ENCODE measurements at places on chromosomes 4 and X.
A peak's percentile ranks its signal among the peaks of the same experiment; 100 is the strongest.

DNA sequence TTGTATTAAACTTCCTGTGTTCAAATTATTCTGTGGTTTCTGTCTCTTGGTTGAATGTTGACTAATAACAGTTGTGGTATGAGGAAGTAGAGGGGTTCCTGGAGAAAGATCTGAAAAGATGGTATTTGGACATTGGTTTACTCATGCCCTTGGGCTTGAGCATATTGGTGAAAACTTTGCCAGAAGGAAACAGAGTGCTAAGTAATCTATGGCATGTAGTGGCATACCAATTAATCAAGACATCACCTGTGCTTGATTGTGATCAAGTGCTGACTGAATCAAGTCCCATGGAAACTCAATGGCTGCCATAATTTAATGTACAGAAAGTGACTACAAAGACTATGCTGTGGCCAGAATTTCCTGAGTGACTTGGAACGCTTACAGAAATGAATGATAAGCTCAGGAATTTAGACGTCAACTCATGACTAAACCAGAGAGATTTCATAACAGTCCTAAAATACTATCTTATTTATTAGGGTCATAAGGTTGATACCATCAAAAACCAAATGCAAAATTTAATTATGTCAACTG, 2062.9 kb downstream of the ARAP2 start:
- DNase-seq = no peak

DNA sequence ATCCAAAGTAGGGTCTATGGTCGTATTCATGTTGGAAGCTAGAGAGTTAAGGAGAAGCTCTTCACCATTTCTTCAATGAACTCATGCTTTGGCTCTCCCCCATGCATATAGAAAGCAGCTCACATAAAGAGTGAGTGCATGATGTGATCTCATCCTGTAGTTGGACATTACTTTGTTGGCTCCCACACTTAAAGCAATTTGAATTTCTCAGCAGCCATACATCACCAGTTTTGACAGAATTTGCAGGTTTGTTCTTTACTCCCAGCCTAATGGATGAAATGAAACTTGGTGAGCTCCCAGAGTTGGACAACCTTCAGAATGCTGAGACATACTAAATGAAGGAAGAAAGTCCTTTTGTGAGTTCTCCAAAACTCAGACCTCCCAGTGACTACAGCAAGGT, 613.5 kb downstream of the IQCM start:
- DNase-seq = no peak

- DNase-seq = no peak
These were observed 15.6 kb downstream of the PPP2R3B start for GRCh38 chrX:370963-371745.

- no peak for DNase-seq
These were observed 1491.8 kb upstream of the IGFBP7 start for GRCh38 chr4:58602022-58602421.

DNA sequence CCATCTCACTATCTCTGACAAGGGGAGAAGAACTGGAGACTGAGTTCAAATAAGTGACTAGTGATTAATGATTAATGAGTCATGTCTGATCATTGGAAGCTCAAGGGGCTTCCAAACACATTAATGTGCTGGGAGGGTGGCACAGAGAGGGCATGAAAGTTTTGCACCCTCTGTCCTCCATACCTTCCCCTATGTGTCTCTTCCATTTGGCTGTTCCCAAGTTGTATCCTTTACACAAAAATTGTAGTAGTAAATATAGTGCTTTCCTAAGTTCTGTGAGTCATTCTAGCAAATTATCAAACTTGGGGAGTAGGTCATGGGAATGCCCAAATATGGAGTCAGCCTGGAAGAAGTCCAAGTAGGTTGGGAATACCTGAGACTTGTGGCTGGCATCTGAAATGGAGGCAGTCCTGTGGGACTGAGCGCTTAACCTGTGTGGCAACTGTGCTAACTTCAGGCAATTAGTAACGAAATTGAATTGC, 4.1 kb upstream of the FAM200B start:
- DNase-seq = no peak

DNA sequence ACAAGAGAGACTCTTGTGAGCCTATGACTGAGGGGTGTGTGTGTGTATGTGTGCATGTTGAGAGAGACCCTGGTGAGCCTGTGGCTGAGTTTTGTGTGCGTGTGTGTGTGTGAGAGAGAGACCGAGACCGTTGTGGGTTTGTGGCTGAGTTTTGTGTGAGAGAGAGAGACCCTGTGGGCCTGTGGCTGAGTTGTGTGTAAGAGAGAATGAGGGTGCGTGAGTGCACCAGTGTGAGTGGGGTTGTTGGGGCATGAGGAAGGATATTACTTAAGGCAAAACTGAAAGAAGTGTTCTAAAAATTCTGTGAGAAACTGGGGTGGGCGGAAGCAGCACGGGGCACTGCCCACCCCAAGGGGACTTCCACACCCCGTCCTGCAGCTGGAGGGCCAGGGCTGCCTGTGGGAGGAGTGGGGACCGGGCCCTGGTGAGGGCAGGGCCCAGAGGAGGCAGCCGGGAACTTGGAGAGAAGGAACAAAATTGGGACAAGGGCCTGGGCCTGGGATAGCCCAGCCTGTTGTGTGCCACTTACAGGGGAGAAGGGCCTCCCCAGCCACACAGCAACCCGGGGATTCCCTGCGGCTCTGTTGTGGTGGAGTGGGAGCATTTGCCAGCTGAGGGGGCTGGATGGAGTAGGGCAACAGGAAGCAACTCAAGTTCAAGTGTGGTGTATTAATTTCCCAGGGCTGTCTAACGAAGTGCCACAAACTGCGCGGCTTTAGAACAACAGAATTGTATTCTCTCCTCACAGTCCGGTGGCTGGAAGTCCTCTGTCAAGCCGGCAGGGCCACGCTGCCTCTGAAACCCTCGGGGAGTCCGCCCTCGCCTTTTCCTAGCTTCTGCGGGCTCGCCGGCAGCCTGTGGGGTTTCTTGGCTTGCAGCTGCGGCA, 22.1 kb downstream of the TMEM131L start:
- DNase-seq = peak; percentile 71

DNA sequence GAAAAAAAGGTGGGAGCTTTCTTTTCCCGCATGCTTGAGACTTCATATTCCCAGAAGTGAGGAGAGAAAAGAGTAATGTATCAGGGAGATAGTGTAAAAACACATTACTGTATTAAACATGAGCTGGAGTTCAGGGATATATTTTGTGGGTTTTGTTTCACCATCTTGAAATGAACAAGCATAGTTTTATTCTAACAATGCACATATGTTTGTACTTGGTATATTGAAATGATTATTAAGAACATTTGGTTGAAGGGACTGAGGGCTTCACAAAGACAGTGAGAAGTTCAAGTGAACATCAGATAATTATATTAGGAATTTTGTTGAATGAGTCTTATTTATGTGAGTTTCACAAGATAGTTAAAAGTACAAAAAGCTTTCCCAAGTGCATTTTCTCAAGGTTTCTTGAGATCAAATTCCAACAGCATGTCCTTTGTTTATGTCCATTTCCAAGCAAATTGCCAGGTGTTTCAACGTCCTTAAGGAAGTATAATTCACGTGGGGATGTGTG, 368.8 kb downstream of the ANKRD50 start:
- DNase-seq = no peak

DNA sequence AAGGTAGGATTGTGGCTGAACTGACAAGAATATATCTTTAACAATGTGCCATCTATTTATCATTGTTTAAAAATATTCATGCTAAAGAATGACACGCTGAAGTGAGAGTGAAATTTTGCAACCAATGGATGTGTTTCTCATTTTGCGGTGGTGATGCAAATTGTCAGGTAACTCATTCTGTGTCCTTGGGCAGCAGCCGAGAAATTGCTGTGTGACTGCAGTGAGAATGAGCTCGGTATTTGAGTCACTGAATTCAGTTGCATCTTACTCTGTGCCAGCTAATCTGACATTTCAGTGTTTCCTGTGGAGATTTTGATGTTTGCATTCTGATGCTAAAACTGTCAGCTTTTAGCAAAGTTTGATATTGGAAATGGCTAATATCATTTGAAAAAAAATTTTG, 28.1 kb downstream of the MCUB start:
- DNase-seq = peak; percentile 20

GRCh38 chr4:106344647-106344970, 24.0 kb downstream of the GIMD1 start:
- no peak for DNase-seq

GRCh38 chrX:40773809-40774208, 38.5 kb upstream of the MED14 start:
- DNase-seq = no peak

GRCh38 chr4:183299464-183299863, 20.6 kb downstream of the CLDN22 start:
- DNase-seq = no peak

DNA sequence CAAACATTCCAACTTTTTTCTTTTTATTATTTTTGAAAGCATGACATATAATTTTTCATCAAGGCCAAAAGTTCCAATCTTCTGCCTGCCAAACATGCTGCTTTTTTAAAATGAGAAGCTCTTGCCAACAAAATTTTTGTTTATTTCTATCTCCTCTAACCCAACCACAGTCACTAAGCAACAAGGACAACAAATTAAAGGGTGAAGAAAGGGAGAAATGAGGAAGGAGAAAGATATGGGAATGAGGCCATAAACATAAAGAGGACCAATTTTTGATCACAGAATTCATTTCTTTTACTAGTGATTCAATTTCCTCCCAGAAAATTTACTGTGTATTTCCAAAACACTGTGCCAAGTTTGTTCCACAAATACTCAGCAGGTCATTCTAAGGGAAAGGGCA, 537.0 kb upstream of the DIAPH2 start:
- no peak for DNase-seq

- DNase-seq = no peak
These were observed 39.8 kb downstream of the MFAP3L start for GRCh38 chr4:169986369-169986768.

GRCh38 chr4:128735714-128736113, 73.8 kb upstream of the JADE1 start:
- DNase-seq = no peak

GRCh38 chrX:153460826-153461225, 9.6 kb downstream of the HAUS7 start:
- peak; percentile 36 for DNase-seq

DNA sequence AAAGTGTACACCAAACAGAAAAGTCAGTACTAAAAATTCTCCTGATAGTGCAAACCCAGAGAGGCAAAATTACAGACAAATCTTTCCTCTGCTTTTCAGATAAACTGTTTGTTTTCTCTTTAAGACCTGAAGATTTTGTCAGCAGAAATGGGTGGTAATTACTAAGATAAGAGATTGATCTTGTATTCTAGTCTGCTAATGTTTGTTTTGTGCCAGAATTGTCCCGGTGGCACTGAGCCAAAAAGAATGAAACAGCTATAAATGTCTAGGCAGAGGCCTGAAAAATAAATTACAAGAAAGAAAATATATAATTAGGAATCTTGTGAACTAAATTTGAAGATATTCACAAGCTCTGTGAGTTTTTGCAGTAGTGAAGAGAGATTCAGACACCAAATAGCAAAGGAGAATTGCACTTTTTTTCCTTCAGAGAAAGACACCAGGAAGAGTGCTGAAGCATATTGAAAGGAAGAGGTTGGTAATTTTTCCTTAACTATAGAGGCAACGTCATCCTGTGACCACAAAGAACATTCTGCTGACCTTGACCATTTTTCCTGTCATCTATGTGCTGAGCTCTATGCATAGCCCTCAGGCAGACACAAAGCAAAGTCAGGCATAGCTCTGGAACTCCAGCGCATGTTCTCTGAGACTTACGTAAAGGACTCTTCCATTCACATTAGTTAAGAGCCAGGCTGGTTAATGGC, 314.5 kb upstream of the RASGEF1B start:
- no peak for DNase-seq

GRCh38 chr4:7868436-7868775, 71.3 kb downstream of the AFAP1 start:
- no peak for DNase-seq
